ENCODE measurements at places on chromosomes 4 and X. TPM values are rescaled to one million over a fixed set of nuclear protein-coding genes. Genes with fewer than 3 reads are reported as not detected.

- H3K27ac ChIP-seq, result no peak overlapping the region
- no peaks in the 10 kb centered on the region for H3K36me3 ChIP-seq
- no peak for DNase-seq
- no peaks in the 10 kb centered on the region for H3K4me1 ChIP-seq
- H3K4me3 ChIP-seq, result no peak overlapping the region
Measured at GRCh38 chr4:111537871-111538270, 607.4 kb upstream of the FAM241A start.

- no peak for DNase-seq
- no peaks in the 10 kb centered on the region for H3K27me3 ChIP-seq
- H3K36me3 ChIP-seq, result no peaks in the 10 kb centered on the region
- no peak overlapping the region for H3K27ac ChIP-seq
- no peak overlapping the region for H3K4me3 ChIP-seq
Measured at GRCh38 chrX:149129767-149130166, 375.3 kb downstream of the IDS start.

The COX7B2 gene
- total RNA-seq, result not detected

GRCh38 chr4:88865046-88865445, 167.4 kb upstream of the NAP1L5 start:
- no peak overlapping the region for H3K27ac ChIP-seq
- no peaks in the 10 kb centered on the region for H3K4me1 ChIP-seq
- no peaks in the 10 kb centered on the region for H3K36me3 ChIP-seq
- no peaks in the 10 kb centered on the region for H3K27me3 ChIP-seq
- no peak overlapping the region for H3K4me3 ChIP-seq

DNA sequence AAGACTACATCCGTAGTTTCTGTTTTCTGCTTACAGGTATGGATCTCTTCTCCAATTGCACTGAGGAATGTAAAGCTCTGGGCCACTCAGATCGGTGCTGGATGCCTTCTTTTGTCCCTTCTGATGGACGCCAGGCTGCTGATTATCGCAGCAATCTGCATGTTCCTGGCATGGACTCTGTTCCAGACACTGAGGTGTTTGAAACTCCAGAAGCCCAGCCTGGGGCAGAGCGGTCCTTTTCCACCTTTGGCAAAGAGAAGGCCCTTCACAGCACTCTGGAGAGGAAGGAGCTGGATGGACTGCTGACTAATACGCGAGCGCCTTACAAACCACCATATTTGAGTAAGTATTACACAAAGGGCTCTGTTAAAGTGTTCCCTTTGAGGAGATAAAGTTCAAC, 13.8 kb downstream of the PCDH10 start:
- no peaks in the 10 kb centered on the region for H3K4me1 ChIP-seq
- no peak overlapping the region for H3K4me3 ChIP-seq
- DNase-seq, result no peak
- no peak overlapping the region for H3K27ac ChIP-seq
- H3K36me3 ChIP-seq, result no peaks in the 10 kb centered on the region
- no peaks in the 10 kb centered on the region for H3K27me3 ChIP-seq

GRCh38 chr4:5374994-5375393, 323.7 kb downstream of the STK32B start:
- H3K27ac ChIP-seq, result no peak overlapping the region
- no peak for DNase-seq
- no peaks in the 10 kb centered on the region for H3K4me1 ChIP-seq
- H3K27me3 ChIP-seq, result no peaks in the 10 kb centered on the region
- H3K36me3 ChIP-seq, result no peaks in the 10 kb centered on the region

The F11 gene
- 9.7 TPM for total RNA-seq

The AREG gene
- total RNA-seq, result 13.6 TPM

DNA sequence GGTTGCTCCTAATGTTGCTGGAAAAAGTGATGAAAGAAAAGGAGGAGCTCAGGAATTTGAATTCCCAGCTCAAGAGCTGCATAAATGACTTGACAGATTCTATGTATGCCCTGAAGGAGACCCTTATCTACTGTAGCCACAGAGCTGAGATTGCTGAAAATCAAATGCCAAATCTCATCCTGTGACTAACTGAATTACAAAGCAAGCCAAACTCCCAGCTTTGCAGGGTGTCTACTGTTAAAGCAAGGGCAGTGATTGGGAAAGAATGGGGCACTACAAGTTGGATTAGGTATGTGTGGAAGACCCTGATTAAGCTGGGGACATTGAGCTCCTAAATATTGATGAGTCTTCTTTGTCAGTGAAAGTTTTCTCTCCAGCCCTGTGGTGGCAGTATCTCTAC, 20.8 kb upstream of the SMIM9 start:
- H3K4me1 ChIP-seq, result no peaks in the 10 kb centered on the region
- no peaks in the 10 kb centered on the region for H3K27me3 ChIP-seq
- DNase-seq, result no peak
- H3K36me3 ChIP-seq, result no peaks in the 10 kb centered on the region

GRCh38 chrX:56726605-56727004, 2.4 kb upstream of the NBDY start:
- H3K36me3 ChIP-seq, result no peaks in the 10 kb centered on the region
- peaks cover 9% of the 10 kb centered on the region for H3K4me1 ChIP-seq
- no peak for DNase-seq

GRCh38 chrX:118346258-118347094, 570 bp downstream of the WDR44 start:
- H3K4me3 ChIP-seq, result peak overlapping the region; percentile 79
- H3K27me3 ChIP-seq, result no peaks in the 10 kb centered on the region
- peak overlapping the region; percentile 91 for H3K27ac ChIP-seq
- H3K36me3 ChIP-seq, result no peaks in the 10 kb centered on the region
- peak; percentile 32 for DNase-seq

DNA sequence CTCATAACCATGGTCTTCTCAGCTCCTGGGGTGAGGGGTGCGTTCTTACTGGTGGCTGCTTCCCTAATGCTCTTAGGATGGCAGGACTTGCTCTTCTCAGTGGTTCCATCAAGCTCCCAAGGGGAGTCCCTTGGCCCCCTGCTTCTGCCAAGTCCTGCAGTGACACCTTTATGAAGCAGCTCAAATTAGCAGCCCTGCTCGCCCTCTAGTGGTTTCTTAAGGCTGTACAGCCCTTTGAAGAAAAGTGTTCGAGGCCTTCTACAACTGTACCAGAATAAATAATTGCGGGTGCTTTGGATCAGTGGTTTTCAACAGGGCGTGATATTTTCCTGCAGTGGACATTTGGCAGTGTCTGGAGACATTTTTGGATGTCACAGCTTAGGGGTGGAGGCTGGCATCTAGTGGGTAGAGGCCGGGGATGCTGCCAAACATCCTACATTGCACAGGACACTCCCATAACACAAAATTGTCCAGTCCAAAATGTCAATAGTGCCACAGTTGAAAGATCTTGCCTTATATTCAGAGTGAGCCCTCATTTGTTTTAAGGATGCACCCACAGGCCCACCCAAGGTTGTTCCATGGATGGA, 204.7 kb upstream of the S100G start:
- H3K36me3 ChIP-seq, result no peaks in the 10 kb centered on the region
- no peak overlapping the region for H3K27ac ChIP-seq
- no peaks in the 10 kb centered on the region for H3K27me3 ChIP-seq
- no peak overlapping the region for H3K4me3 ChIP-seq

- no peaks in the 10 kb centered on the region for H3K4me1 ChIP-seq
- H3K27me3 ChIP-seq, result no peaks in the 10 kb centered on the region
- H3K27ac ChIP-seq, result no peak overlapping the region
- no peak overlapping the region for H3K4me3 ChIP-seq
Measured at GRCh38 chrX:107752714-107753113, 22.9 kb downstream of the TSC22D3 start.

DNA sequence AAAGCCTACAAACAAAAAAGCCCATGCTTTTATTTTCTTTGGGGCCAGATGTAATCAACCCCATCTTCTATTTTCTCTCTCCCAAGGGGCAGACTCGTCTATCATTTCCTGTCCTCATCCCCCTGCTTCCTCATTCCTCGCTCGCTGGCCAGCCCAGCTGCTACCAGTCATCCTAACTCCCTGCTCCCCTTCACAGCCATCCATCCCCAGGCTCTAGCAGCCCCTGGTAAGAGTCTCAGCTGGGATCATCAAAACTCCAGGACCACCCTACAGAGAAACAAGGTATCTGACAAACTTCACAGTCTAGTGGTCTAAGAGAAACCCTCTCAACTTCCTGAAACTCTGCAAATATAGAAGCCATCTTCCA, 23.6 kb downstream of the SH3KBP1 start:
- no peak overlapping the region for H3K27ac ChIP-seq
- no peak for DNase-seq
- peaks cover 42% of the 10 kb centered on the region for H3K4me1 ChIP-seq
- H3K36me3 ChIP-seq, result no peaks in the 10 kb centered on the region

DNA sequence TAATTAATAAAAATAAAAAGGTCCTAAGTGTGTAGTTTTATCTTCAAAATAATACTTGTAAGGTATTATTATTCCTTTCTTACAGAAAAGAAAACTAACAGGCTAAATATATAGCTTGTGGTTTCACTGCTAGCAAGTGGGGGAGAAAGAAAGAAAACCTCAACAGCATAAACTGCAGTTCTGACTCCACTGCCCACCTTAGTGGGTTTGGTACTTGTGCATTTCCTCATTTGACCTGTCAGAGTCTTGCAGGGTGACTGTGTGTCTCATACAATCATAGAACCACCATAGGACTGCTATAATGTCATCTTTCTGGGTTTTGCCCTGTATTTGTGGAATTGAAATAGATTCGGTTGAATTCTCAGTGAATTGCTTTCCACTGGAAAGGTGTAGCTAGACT, 94.7 kb upstream of the PUDP start:
- no peak for DNase-seq
- H3K27ac ChIP-seq, result no peak overlapping the region
- no peak overlapping the region for H3K4me3 ChIP-seq
- H3K4me1 ChIP-seq, result no peaks in the 10 kb centered on the region
- no peaks in the 10 kb centered on the region for H3K36me3 ChIP-seq

GRCh38 chrX:87391742-87392141, 125.9 kb upstream of the KLHL4 start:
- H3K27me3 ChIP-seq, result no peaks in the 10 kb centered on the region
- no peak overlapping the region for H3K4me3 ChIP-seq
- H3K36me3 ChIP-seq, result no peaks in the 10 kb centered on the region
- no peaks in the 10 kb centered on the region for H3K4me1 ChIP-seq
- H3K27ac ChIP-seq, result no peak overlapping the region

DNA sequence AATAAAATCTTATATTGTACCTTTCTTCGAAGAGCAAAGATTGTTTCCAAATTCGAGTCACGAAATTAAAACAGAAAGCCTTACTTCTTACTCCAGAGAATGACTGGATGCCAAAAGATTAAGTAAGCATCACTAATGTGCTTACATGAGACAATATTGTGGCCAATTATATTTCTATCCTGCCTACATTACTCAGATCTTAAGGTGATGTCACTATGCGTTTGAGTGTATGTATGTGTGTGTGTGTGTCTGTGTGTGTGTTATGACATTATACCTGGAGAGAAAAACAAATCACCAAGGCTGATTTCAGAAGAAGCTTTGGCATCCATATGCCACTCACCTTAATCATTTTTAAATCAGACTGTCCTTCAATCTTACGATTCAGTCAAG, 556.3 kb downstream of the PPARGC1A start:
- no peak overlapping the region for H3K27ac ChIP-seq
- no peak overlapping the region for H3K4me3 ChIP-seq
- DNase-seq, result no peak

DNA sequence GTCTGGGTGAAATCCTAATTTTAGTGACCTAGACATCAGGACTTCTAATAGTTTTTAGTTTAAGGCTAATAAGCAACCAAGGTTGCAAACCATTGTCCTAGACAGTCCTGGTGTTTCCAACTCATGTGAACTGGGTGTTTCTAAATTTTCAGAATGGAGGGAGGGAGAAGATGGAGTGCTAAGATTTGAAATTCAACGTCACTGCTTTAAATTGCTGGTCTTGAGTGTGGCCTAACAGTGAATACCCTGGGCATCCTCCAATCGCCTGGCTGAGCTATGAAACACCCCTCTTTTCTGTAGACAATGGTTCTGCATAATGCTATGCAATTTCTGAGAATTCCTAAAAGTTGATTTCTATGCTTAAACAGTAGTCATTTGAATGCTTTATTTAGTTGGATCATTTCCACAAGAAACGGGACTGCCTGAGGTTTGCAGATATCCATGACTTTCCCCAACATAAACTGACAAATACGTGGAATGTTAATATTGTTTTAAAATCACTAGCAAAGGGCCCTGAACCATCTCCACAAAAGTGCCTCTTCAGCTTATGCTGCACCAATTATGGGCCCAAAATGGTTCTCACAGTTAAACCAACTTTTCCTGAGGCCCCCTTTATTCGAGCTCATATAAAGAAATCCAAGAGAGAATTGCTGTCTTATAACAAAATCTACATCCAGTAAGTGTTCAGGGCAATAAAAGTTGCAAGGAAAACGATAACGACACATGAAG, 1.1 kb downstream of the FBXL5 start:
- H3K36me3 ChIP-seq, result no peaks in the 10 kb centered on the region
- peaks cover 58% of the 10 kb centered on the region for H3K4me1 ChIP-seq
- no peaks in the 10 kb centered on the region for H3K27me3 ChIP-seq
- H3K4me3 ChIP-seq, result peak overlapping the region; percentile 83

DNA sequence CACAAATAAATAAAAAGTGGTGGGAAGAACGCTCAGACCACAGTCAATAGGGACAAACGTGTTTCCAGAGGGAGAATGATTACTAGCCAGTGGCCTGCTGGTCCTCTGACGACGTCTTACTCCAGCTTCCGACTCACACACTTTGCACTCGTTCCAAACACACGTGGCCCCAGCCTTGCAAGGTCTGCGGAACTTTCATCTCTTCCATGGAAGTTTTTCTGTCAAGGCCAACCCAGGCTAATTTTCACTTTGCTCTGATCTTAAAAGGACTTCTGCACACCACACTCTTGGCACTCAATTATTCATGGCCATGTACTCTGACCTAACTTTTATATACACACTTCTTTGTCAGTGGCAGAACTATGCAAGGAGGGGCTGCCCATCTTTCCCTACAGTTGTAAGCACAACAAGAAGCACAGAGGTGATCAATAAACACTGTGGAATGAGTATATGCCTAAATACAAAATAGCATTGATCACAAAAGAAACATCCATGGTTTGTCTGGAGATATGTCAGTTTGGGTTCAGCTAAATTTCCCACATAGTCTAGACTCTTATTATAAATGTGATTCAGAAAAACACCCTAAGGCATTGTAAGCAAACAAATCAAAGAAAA, 69.4 kb downstream of the STX18 start:
- H3K4me1 ChIP-seq, result no peaks in the 10 kb centered on the region
- H3K27ac ChIP-seq, result no peak overlapping the region
- DNase-seq, result no peak
- no peak overlapping the region for H3K4me3 ChIP-seq
- H3K36me3 ChIP-seq, result peaks cover 16% of the 10 kb centered on the region

- no peaks in the 10 kb centered on the region for H3K27me3 ChIP-seq
- no peak for DNase-seq
- H3K36me3 ChIP-seq, result peaks cover 3% of the 10 kb centered on the region
- H3K4me1 ChIP-seq, result no peaks in the 10 kb centered on the region
- H3K27ac ChIP-seq, result no peak overlapping the region
- H3K4me3 ChIP-seq, result no peak overlapping the region
Measured at GRCh38 chrX:149950681-149951080, 12.4 kb upstream of the EOLA2 start.

- H3K27ac ChIP-seq, result no peak overlapping the region
- no peaks in the 10 kb centered on the region for H3K27me3 ChIP-seq
- H3K4me1 ChIP-seq, result peaks cover 5% of the 10 kb centered on the region
- no peak for DNase-seq
- no peak overlapping the region for H3K4me3 ChIP-seq
- H3K36me3 ChIP-seq, result no peaks in the 10 kb centered on the region
Measured at GRCh38 chr4:185469580-185470154, 1.9 kb downstream of the CCDC110 start.

The FAM149A gene
- 43.5 TPM for total RNA-seq
